Urothelium cell line (cell line): ENCODE measurements at places on chromosomes 6 and 20.
A peak's percentile ranks its signal among the peaks of the same experiment; 100 is the strongest.

GRCh38 chr6:51678905-51679620 is 408.4 kb downstream of the PKHD1 start:
- peak; percentile 14 for DNase-seq

DNA sequence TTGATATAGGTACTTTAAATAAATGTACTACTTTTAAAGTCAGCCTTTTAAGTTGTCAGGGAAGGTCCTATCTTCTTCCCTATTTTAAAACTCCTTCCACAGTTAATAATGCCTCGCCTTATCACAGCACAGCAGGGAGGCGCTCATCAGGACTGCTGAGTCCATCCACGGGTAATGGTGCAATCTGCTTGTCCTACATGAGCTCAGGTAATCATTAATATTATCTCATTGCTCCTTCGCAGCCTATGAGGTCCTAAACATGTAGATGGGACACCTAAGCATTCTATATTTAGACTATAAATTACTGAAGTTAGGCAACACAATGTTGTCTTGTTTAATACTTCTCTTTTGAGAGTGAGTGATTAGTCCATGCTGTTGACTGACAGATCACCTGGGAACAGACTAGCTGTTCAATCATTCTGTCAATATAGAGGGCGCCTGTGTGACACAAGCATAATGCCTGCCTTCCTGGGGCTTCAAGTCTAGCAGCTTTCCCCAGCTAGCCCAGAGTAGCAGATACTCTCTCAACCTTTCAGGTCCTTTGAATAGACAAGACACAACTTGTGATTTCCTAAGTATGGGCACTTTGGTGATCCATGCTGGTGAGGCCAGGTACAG is 91.0 kb downstream of the FYN start:
- no peak for DNase-seq

GRCh38 chr6:118931436-118931835 is 3.5 kb downstream of the MCM9 start:
- DNase-seq: no peak

DNA sequence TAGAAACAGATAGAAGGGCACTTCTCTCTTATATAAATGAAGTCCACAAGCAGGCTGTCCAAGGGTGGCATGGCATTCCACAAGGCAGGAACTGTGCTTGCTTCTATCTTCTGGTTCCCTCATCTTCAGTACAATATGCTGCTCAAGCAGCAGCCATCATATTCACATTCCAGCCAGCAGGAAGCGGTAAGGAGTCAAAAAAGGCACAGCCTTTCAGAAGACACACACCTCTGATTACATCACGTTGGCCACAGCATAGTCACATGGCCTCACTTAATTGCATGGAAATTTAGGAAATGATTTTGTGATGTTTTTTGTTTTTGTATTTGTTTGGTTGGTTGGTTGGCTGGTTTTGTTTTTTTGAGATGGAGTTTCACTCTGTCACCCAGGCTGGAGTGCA is 19.0 kb downstream of the REM1 start:
- no peak for DNase-seq

DNA sequence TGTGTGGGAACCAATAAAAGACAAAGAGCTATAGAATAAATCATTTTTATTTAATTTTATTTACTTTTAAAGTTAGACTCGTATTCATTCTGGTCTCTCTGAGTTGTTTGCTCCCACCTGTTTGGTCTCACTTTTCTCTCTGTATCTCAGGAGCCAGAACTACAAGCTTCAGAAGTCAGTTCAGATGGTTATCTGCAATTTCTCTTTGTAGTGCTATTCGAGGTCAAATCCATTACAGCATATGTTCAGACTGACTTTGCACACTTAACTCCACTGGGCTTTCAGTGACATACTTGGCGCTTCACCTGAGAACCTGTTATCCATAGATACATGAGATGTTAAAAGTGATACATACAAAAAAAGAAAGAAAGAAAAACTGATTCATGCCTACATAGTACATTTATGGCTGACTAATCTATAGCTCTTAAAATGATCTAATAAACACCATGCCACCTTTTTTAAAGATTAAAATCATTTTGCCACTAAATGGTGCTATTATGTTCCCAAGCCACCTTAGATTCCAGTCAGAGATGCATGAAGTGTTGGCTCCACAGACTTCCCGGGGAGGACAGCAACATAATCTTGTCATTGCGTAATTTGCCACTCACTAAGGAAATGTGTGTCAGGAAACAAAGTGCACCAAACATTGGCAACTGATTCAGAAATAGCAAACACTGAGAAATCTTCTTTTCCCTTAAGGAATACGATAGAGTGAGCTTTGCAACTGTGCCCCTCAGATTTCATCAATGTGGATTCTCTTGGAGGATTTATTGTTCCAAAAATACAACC is 396.7 kb downstream of the HACE1 start:
- DNase-seq: no peak
